Activated T-cell treated with anti-CD3 and anti-CD28 coated beads, Interleukin-2, amount 50 U/mL, for 1 hour (primary cell): ENCODE measurements at places on chromosomes 5 and 9.

- no peak for DNase-seq
Observed at GRCh38 chr9:31334837-31335528, 1049.5 kb upstream of the ACO1 start.

- no peak for DNase-seq
Observed at GRCh38 chr9:9170439-9171134, 1371.0 kb upstream of the DMAC1 start.

- DNase-seq, result no peak
Observed at GRCh38 chr9:81292056-81292805, 397.1 kb downstream of the TLE1 start.

DNA sequence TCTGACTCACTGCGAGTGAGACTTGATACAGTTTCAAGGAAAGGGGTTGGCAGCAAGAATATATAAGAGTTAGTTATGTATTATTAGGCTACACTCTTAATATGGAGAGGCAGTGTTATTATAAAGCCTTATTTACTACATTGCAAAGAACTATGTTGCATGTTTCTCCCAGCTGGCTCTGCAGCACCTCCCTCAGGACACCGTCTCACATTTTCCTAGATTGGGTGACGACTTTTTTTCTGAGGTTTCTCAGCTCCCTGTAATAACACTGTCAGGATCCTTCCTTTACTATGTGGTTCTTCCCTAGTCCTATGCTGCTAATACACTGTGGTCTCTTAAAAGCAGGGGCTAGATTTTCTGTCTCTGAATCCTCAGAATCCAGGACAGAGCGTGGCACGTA lies 153.7 kb downstream of the INSYN2B start:
- DNase-seq, result no peak

DNA sequence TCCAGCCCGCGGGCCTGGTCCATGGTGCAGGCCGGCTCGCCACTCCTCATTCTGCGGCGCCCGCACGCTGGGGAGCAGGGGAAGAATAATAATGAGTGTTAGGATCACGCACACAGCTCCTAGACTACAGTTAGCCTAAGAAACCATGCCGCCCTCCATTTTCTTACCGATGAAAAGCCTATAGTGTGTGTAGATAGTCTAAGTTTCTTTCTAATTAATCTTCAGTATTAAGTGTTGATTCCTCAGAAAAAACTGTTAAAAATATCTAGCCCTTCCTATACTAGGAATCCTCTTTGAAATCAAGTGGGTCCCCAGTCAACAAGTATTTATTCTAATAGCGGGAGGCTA lies 9.3 kb downstream of the ZBED3 start:
- DNase-seq, result no peak

DNA sequence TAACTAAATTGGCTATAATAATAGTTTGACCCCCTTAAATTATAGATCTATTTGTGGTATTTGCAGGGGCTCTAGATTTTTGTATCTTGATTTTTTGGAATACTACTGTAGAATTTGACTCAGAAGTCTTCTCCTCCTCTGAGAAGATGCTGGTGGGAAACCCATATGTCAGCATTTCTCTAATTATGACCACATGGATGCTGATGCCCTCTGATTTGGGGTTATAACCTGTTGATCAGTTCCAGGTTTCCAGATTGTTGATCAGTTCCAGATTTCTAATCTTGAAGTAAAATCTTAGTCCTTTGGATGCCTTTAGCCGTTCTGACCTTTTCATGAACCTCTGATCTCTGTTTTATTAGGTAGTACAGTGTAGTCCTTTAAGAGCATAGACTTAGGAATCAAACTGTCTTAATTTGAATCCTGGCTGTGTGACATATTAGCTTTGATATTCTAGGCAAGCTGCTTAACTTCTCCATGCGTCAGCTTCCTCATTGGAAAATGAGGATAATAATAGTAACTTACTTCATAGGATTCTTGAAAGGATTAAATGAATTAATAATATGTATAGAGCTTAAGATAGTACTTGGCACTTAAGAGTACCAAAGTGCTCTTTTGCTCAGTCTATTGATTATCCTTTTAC lies 8.1 kb downstream of the FSD1L start:
- DNase-seq, result no peak

- DNase-seq, result no peak
Observed at GRCh38 chr5:119470105-119470763, 17.9 kb downstream of the HSD17B4 start.

DNA sequence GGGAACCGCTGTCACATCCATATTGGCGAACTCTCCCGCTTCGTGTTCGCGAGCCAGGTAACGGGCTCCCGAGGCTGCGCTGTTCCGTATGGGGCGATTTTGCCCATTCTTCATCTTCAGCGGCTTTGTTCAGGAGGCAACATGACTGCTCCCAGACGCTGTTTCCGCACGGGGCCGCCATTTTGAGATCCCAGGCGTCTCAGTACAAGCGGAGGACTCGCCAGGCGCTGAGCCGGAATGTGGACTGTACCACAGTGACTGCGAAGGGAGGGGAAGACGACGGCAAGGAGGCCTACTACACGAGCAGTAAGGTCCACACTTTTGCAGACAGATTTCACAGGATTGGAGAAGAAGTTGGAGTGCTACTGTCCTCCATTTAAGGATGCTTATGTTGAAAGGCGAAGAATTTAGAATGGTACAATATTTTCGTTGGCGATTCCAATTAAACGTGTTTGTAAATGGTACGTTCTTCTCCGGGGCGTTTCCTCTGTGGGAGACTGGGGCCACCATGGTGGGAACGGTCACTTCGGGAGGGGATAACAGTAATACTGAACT lies 41.6 kb upstream of the ZNF300 start:
- no peak for DNase-seq

DNA sequence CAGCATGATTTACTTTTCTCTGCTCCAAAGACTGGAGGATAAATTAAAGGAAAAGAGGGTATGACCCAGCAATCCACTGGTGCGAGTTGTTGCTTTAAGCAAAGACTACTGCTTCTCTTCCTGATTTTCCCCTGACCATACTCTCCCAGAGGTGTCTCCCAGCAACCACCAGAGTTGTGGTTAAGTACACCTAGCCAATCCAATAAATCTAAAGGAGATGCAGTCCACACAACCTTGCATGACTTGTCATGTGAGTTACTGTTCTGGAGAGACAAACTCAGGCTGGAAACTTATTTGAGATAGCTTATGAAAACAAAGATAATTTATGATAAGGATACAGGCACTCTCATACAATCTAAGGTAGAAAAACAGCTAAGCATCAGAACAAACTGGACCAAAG lies 11.9 kb downstream of the TMC1 start:
- DNase-seq, result no peak

- no peak for DNase-seq
Observed at GRCh38 chr9:34559624-34560455, 29.7 kb downstream of the CNTFR start.

- DNase-seq, result no peak
Observed at GRCh38 chr5:143056792-143057579, 286.8 kb downstream of the ARHGAP26 start.

GRCh38 chr9:93083592-93084470 lies 12.2 kb upstream of the CARD19 start:
- DNase-seq, result peak; percentile 32

DNA sequence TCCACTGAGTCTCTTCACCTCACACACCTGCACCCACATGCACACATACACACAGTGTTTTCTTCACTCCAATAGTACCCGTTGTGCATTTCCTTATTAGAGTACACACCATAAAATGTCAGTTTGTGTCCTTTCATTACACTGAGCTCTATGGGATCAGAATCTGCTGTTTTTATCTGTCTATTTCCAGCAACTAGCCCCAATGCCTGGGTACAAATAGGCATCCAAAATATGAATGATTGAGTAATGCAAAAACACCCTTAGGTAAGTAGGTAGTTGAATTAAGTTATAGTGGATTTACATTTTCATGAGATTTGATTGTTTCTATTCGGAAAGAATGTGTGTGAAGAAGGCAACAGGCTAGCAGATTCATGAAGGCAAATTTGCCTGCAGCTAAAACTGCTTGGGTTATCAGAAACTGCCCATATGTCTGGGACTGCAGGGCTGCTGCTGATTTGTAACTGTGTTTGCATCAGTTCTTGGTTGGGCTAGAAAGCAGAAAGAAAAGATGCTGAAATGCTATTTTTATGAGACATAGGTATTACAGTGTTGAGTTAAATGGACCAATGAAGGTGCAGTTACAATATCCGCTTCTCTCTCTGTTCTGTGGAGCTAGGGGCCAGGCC lies 26.9 kb downstream of the PPP3R2 start:
- no peak for DNase-seq

DNA sequence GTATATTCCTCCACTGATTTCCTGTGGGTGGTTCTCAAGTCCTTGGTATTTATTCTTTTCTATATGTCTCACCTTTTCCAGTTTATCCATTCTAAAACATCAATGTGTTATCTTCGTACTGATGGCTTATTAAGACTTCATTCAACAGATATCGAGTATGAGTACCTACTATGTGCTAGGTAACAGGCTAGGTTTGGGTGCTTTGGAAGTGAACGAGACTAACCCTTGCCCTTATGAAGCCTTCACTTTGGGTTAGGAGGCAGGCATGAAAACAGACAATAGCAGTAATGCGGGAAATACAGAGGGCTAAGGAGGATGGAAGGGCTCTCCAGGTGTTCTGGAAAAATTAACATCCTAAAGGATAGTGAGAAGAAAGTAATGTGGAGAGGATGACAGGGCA lies 53.4 kb downstream of the AQP7 start:
- DNase-seq, result no peak

DNA sequence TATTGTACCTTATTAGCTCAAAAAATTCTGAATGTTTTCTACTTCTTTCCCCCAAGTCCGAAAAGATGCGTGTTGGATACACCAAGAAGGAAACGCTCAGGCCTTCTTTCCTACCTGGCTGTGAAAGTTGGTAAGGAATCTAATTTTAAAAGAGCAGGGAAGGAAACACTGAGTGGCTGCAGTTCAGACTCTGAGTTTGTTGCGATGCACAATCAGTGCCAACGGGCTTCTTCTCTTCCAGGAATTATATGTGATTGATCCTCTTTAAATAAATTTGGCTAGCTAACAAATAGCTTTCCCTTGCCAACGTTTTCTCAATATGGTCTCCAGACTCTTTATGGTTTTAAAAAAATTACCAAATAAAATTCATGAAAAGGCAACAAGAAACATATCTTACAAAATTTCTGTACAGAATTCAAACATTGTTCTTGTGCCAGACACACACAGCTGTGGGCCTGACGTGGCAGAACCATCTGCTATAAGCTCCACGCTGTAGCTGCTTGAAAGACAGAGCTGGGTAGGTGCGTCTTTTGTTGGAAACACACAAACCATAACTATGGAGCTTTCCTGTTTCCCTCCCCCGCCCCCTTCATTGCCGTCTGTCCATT lies 493.1 kb downstream of the ZNF608 start:
- DNase-seq, result no peak

DNA sequence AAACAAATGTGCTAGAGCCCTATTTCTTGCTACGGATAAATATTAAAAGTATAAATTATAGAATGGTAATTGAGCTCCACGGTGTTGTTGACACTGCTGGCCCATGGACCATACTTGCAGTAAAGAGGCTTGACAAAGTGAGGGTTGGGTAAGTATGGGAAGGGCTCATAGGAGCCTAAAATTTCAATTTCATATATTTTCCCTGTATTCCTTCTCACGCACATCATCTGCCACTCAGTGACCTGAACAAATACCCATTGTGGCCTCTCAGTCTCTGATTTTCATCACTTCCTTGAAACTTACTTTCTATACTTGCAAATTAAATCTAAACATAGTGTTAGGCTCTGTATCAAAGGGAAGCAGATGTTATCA lies 116.5 kb downstream of the PIK3R1 start:
- no peak for DNase-seq

DNA sequence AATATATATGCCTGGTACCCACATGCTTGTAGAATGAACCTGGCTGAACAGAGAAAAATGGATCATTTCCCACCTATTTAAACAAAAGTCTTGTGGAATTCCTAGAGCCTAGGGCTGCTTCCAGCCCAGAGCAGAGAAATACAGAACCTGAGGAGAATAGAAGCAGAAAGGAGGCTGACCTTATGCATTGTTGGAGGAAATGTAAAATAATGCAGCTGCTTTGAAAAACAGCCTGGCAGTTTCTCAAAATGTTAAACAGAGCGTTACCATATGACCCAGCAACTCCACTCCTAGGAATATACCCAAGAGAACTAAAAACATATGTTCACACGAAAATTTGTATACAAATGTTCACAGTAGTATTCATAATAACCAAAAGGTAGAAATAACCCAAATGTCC lies 15.1 kb downstream of the MAPKAP1 start:
- DNase-seq, result no peak

DNA sequence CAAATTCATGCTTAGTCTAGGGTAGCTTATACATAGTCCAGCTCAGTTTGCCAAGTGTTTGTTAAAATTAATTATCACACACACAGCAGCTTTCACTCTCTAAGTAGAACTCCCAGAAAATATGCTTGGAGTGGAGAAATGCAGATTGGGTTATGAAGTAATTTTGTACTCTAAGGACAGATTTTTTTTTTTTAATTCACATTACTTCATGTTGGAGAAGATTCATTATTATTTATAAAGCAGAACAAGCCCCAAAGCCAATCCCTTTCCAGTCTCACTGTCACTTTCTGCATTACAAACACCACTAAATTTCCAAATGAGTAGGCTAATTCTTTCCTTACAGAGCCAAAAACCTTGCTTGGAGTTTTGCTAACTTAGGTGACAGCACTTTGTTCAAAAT lies 11.7 kb upstream of the C9orf72 start:
- no peak for DNase-seq

DNA sequence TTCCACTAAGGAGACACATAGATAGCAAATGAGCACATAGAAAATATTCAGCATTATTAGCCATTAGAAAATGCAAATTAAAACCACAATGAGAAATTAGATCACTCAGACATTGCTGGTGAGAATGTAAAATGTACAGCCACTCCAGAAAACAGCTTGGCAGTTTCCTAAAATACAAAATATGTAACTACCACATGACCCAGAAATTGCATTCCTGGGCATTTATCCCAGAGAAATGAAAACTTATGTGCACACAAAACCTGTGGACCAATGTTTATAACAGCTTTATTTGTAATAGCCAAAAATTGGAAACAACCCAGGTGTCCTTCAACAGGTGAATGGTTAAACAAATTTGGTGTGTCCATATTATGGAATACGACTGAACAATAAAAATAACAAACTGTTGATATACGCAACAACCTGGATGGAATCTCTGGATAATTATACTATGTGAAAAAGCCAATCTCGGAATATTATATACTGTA lies 34.8 kb upstream of the SHC3 start:
- no peak for DNase-seq

GRCh38 chr5:149254506-149254905 lies 17.2 kb upstream of the AFAP1L1 start:
- DNase-seq, result no peak

DNA sequence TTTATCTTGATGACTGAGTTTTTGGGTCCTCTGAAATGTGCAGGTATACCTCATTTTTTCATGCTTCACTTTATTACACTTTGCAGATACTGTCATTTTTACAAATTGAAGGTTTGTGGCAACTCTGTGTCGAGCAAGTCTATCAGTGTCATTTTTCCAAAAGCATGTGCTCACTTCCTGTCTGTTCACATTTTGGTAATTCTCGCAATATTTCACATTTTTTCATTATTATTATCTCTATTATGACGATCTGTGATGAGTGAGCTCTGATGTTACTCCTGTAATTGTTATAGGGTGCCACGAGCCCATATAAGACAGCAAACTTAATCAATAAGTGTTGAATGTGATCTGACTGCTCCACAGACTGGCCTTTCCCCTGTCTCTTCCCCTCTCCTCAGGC lies 73.4 kb upstream of the FBXW11 start:
- no peak for DNase-seq
